ENCODE measurements at places on chromosomes 2 and 18. TPM values are rescaled to one million over a fixed set of nuclear protein-coding genes. Genes with fewer than 3 reads are reported as not detected.

GRCh38 chr2:179044500-179044899, 5.4 kb downstream of the CCDC141 start:
- DNase-seq: no peak

DNA sequence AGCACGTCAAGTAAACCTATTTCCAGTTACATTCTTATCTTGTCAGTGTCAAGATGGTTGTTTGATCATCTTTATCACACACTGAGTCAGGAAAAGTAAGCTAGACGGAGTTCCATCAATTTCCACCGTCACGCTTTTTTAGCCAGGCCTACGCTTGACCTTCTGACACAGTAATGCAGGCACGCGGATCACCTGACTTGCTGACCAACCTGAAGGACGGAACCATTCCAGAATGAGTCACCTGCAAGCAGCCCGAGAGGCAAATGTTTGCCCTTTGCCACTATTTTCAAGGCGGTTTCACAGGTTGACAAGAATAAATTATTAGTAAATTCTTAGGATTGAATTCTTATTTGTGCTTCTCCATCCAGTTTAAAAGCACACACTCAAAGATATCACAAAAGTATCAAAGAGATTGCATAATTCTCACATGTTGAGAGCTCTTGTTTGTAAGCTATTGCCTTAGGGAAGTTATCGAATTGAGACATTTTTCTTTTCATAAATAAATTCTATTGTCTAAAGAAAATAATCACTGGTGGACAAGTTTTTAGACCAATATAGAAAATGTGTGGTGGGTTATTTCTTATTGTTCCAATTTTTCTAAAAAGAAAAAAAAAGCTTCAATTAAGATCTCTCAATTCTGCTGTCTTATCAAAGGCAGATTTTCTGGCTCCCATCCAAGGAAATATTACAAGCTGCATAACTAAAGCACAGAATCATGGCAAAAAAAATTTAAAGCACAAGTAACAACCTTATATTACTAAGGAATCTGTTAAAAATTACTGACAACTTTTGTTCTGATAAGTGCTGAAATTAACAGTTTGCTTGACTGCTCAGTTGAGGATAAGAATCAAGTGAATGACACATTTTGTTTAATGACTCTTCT, 31.9 kb downstream of the UXS1 start:
- peak; percentile 62 for DNase-seq

DNA sequence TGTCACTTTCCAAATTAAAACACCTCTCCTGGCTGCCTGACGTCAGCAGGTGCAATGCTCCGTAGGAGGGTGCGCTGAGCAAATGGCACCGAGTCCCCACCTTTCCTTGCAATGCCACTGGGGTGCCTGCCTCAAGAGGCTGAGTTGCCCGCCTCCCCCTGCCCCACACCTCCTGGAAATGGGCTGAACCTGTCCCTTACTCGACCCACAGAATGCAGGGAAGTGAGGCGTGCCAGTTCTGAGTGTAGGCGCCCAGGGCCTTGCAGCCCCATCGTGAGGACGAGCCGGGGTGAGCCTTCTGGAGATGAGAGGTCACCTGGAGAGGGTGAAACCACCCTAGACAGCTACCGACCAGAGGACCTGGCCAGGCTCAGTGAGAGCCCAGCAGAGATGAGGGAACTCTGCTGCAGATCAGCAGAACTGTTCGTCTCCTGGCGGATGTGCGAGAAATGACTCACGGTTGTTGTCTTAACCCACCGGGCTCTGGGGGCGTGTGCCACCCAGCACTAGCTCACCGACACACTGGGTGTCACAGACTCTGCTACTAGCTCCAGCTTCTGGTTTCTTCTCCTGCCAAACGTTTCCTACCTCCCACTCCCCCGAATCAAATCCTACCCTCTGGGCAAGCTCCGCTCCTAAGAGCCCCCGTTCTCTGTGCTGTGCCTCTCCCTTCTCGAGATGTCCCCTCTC, 168.7 kb upstream of the HDAC4 start:
- DNase-seq: peak; percentile 22

- no peak for DNase-seq
Observed at GRCh38 chr18:58195278-58195765, 151.3 kb downstream of the NEDD4L start.

AOX1 gene
- total RNA-seq: not detected

- no peak for DNase-seq
Observed at GRCh38 chr2:201432038-201432620, 19.1 kb downstream of the TRAK2 start.

CDK5R2 gene
- not detected for total RNA-seq

ABCB11 gene
- total RNA-seq: 0.07 TPM

- no peak for DNase-seq
Observed at GRCh38 chr2:46471-47345, at the start of gene FAM110C. Gene FAM110C (minus strand): TSS chr2:46505. CDS start chr2:46385, 120 bp downstream.

GRCh38 chr2:191152482-191153240, 1.9 kb upstream of the STAT4 start:
- DNase-seq: peak; percentile 56

CREG2 gene
- total RNA-seq: not detected

DNA sequence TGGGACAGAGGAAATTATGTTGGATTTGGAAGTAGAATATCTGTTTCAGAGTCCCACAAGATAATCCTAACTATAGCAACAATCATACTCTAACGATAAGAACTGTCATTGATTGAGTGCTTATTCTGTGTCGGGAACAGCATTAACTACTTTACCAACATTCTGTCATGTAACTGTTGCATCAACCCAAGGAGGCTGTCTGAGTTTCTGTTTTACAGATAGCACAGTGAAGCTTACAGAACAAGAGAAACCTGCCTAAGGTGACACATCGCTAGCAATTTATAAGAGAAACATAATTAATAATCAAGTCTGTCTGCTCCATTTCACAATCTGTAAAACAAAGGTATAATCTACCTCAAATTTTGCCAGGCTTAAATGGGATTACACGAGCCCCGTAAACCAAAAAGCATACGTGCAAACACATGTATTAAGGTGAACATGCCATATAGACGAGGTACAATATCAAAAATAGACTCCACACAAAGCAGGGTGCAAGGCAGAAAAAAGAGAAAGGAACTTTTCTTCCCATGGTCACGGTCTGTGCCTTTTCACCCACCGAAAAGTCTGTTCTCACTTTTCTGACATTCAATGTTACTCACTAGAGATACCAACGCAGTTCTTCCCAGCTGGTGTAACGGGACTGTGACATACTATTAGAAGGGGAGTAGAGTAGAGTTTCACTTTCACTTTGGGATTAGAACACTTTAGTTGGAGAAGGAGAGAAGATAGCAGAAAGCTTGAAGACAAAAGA, 37.2 kb upstream of the SLC8A1 start:
- peak; percentile 5 for DNase-seq

DNA sequence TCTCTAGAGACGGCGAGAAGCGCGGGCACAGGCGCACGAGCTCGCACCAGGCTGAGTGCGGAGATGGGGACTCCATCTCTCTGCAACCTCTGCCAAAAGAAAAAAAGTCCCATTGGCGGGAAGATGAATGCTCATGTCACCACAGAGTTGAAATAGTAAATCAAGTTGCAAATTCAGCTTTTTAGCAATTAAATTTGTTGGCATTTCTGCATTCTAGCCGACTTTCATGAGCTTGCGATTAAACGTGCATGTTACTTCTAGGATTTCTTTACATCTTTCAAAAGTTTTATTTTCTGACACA, 588 bp downstream of the CHAC2 start:
- DNase-seq: no peak

DNA sequence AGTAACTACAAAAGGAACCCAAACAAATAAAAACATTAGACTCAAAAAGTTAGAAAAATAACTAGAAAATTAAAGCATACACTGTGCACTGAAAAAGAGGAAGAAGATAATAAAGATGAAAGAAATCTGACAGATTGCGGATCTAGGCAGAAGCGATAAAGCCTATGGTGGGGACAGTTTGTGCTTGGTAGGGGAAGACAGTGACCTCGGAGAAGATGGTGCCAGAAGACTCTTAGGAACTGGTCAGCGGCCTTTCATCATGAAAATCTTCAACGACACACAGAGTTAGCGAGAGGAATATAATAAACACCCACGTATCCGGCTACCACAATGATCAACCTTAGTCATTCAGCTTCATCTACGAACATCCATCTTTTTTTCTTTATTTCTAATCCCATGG, 180.5 kb downstream of the HDAC4 start:
- DNase-seq: no peak

GRCh38 chr2:199366406-199366805, 91.3 kb downstream of the SATB2 start:
- DNase-seq: no peak

GRCh38 chr2:100948942-100949811, 52.9 kb upstream of the RPL31 start:
- DNase-seq: no peak

DNA sequence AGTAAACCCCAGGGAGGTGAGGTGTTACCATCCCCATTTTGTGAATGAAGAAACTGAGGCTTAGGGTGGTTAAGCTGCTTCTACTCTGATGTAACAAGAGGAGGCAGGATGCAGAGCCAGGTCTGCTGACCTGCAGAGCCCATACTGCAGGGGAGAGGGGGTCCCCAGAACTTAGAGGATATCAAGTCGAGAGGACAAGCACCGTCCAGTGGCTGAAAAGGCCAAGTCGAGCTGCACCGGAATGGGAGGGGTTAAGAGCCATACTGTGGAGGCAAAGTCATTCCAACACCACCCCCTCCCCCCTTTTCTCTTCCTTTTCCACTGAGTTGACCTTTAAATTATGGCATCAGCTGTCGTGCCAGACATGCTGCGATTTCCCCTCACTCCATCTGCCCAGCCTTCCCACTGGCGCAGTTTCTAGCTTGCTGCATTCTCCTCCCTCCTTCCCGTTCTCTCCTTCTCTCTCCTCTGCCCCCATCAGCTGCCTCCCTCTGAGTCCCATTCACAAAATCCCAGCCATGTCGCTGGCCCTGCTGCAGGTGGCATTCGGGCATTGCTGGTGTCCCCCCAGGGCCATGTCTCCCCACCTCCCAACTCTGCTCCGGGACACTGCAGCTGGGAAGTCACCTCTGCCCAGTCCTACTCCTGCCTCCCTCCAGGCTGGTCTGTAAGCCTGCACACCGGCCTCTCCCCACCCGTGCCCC, 346.9 kb downstream of the DYSF start:
- DNase-seq: no peak

MATN3 gene
- total RNA-seq: not detected

GRHL1 gene
- 3.2 TPM for total RNA-seq

ACTR1B gene
- 71.6 TPM for total RNA-seq

DNA sequence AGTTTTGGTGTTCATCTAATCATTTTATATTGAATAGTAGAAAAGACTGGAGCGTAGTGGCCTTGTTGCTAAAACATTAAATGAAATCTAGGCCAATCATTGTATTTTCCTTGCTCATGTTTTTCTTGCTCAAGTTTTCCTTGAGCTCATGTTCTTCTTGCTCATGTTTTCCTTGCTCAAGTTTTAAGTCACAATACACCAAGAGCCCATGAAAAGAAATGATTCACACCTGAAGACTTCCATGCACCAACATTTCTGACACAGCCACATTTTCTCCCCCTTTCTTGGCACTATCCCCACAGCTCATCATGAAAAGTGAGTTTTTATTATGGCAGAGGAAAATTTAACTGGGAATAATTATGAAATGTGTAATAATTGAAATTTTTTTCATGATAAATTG, 92.0 kb downstream of the LRP1B start:
- DNase-seq: no peak

GRCh38 chr2:168496906-168497305, 40.8 kb downstream of the CERS6 start:
- DNase-seq: no peak

GRCh38 chr2:159515441-159515840, 100.9 kb downstream of the BAZ2B start:
- no peak for DNase-seq

DNA sequence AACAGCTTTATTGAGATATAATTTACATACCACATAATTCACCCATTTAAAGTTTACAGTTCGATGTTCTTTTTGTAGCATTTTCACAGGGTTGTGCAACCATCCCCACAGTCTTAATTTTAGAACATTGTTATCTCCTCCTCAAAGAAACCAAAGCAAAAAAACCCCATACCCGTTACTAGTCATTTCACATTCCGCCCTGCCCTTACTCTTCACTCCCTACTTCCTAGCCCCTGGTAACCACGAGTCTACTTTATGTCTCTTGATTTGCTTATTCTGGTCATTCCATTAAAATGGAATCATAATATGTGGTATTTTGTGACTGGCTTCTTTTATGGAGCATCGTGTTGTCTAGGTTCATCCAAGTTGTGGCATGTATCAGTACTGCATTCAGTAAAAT, 137.7 kb downstream of the TANC1 start:
- DNase-seq: no peak

DNA sequence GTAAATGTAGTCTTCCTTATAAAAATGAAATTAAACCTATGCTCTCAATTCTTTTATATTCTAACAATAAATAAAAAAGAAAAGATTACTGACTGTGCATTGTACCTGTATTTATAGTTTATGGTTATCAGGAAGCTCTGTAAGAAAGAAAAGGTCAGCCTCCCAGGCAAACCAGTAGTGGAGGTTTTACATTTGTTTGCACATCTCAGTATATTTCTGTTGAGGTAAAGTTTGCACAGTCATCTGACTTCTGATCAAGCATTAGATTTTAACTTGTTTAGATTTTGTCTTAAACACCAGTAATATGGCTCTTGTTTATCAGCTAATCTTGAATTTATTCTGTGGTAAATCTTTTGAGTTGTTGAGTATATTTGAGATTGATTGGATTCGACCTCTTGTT, 37.1 kb downstream of the CCNT2 start:
- DNase-seq: no peak

CLEC4F gene
- 1.4 TPM for total RNA-seq

INSIG2 gene
- 20.5 TPM for total RNA-seq

- DNase-seq: no peak
Observed at GRCh38 chr2:118913131-118913802, 28.7 kb upstream of the MARCO start.

DNA sequence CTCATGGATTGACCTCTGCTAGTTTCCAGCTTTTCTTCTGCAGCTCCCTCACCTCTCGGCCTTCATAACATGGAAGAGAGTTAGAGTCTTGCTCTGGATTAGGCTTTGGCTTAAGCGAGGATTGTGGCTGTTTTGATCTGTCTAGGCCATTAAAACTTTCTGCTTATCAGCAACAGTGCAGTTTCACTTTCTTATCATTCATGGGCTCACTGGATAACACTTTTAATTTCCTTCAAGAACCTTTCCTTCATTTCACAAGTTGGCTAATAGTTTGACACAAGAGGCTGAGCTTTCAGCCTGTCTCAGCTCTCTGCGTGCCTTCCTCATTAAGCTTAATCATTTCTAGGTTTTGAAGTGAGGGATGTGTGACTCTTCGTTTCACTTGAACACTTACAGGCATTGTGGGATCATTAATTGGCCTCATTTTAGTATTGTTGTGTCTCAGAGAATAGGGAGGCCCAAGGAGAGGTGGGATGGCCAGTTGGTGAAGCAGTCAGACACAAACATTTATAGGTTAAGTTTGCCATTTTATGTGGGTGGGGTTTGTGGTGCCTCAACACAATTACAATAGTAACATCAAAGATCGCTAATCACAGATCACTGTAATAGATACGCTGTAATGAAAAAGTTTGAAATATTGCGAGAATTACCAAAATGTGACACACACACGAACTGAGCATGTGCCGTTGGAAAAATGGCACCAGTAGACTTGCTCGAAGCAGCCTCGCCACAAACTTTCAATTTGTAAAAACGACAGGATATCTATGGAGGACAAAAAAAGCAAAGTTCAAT, 129.3 kb downstream of the ZNF236 start:
- DNase-seq: no peak

COBLL1 gene
- 2.2 TPM for total RNA-seq

DHRS9 gene
- total RNA-seq: not detected

MALL gene
- total RNA-seq: not detected

CCDC141 gene
- 2.0 TPM for total RNA-seq

ATP6V1B1 gene
- total RNA-seq: not detected

- no peak for DNase-seq
Observed at GRCh38 chr2:42954227-42954962, 162.0 kb upstream of the HAAO start.

GRCh38 chr2:118325321-118325955, 237.2 kb downstream of the INSIG2 start:
- DNase-seq: no peak
